ENCODE measurements at places on chromosomes 4 and X.

DNA sequence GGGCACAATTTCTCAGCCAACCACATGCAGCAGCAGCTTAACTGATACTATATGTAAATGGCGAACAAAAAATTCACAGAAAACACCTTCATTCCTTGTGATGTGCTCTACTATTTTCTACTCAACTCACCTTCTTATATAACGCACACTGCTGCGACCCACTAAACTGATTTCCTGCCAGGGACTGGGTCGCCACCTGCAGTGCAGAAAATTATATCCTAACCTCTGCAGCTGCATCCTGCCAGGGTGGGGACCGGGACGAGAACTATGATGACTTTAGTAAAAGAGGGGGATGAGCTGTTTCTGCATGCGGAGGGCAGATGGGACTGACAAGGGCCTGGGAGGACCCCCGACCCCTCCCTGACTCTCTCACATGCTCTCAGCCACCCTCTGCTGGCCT, 27.4 kb downstream of the ABLIM2 start:
- DNase-seq: no peak

GRCh38 chr4:3046162-3046561, 28.2 kb downstream of the HTT-AS start:
- no peak for DNase-seq

- peak; percentile 43 for DNase-seq
Measured at GRCh38 chrX:119880552-119881437, 9.2 kb downstream of the NDUFA1 start.

- no peak for DNase-seq
Measured at GRCh38 chrX:154142386-154142785, 1.7 kb upstream of the OPN1LW start.

- DNase-seq: no peak
Measured at GRCh38 chr4:184344435-184344834, 126.8 kb upstream of the ENPP6 start.

DNA sequence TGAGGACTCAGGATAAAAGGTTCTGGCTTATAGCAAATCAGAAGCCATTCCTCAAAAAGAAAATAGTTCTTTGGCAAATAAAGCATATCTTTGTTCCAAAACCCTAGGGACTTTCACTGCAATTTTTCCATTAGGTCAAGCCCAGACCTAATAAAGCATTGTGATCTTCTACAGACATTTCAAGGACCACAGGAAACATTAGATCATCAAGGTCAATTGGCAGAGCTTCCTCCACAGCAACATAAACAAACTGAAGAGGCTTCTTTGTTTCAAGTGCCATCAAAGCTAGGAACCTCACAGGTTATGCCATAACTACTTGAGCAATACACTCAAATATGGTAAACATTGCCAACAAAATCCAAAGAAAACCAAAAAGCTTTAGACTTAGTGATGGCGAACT, 144.9 kb downstream of the ANXA5 start:
- DNase-seq: no peak

GRCh38 chr4:163110442-163110841, 56.2 kb downstream of the NAF1 start:
- DNase-seq: no peak

GRCh38 chr4:136112116-136112515, 1420.2 kb downstream of the PCDH18 start:
- DNase-seq: no peak

GRCh38 chr4:76610751-76611547, 175.9 kb downstream of the SHROOM3 start:
- no peak for DNase-seq

Measured in CD4-positive, alpha-beta T cell treated with Interleukin-15 for 4 hours (primary cell).